ENCODE measurements at places on chromosomes 12 and 14.
A peak's percentile ranks its signal among the peaks of the same experiment; 100 is the strongest.

- no peak for DNase-seq
These were observed 91.1 kb downstream of the FBXL14 start for GRCh38 chr12:1503281-1503711.

DNA sequence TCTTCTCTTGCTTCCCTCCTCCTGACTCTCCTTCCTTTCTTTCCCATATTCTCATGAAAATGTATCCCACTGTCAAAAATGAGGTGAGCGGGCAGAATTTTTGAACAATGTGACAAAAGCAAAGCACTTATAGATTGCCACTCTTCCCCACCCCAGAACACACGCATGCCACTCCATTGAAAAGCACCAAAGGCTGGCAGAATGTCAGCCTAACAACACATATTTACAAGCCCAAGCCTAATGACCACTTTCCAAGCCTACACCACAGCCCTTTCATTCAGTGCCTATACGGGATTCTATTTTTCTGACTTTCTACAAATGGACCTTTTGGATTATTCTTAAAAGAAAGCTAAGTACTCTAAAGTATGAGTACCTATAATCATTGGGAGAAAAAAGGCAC lies 62.9 kb upstream of the METAP2 start:
- DNase-seq = no peak

DNA sequence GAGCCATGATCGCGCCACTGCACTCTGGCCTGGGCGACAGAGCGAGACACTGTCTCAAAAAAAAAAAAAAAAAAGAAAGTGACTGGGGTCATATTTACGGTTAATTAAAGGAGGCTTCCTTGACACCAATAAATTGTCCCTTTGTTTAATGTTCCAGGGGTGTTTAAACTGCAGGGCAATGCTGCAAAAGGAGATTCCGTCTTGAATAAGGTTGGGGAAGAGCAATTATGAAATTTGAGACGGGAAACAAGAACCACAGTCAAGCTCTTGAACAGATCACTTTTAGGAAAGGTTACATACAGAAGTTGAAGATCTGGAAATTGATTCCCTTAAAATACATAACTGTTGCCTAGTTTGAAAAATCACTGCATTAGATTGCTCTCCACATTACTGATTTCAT lies 292.9 kb downstream of the DAD1 start:
- DNase-seq = no peak

GRCh38 chr12:26274441-26275312 lies 79.3 kb downstream of the SSPN start:
- DNase-seq = peak; percentile 7

GRCh38 chr12:45415393-45415817 lies 199.5 kb downstream of the ANO6 start:
- no peak for DNase-seq

DNA sequence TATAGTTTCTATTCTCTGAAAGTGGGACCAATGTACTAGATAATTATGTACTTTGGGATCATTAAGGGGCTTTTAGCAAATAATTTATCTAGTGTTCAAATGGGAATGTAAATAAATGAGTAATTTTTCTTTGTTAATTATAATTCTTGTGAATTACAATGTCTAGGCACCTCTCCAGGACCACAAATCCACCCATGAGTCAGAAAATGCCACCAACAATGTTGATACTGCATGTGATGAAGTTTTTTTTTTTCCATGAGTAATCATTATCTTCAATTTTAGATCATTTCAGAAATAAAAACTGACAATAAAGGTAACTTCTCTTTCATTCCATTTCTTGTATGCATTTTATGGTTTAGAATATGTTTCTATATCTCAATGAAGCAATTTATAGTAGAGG lies 470.3 kb downstream of the VRK1 start:
- DNase-seq = no peak
